ENCODE measurements at places on chromosomes 7 and 10.

DNA sequence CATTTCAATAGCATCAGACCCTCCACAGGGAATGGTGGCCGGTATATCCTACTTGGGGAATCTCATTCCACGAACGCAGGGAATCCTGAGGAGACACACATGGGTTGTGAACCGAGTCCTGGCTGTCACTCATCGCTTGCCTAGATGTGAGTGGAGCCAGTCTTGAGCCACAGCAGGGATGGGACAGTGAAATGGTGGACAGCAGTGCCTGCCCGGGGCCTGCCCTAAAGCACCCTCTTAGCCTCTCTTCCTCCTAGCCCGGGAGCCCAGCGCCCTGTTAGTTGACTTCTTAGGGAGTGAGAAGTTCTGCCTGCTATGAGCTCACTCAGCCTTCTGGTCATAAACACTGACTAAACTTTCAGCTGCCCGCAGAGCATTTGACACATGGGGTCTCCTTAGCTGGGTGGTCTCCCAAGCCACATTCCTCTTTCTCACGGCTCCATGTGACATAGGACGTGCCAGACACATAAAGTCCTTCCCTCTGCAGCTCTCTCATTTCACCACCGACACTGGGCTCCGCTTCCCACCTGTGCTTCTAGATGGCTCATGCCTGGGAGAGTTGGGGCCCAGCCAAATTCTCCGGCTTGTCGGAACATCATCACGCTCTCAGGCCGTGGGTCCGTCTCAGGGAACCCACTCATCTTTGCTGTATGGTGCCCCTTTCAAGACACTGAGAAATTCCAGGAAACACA, 60.9 kb downstream of the TCERG1L start:
- DNase-seq, result no peak

DNA sequence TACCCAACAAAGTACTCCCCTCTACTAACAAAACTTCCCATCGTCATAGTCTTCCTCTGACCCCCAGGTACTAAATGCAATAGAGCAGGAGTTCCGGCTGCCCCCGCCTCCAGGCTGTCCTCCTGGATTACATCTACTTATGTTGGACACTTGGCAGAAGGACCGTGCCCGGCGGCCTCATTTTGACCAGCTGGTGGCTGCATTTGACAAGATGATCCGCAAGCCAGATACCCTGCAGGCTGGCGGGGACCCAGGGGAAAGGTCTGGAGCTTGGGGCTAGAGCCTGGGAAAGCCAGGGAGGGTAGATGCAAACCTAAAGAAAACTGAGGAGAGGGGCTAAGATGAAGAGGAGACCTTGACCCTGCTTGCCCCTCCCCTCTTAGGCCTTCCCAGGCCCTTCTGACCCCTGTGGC, 15.3 kb downstream of the EPHB6 start:
- no peak for DNase-seq

GRCh38 chr10:106023329-106023728, 1141.2 kb downstream of the SORCS1 start:
- no peak for DNase-seq

DNA sequence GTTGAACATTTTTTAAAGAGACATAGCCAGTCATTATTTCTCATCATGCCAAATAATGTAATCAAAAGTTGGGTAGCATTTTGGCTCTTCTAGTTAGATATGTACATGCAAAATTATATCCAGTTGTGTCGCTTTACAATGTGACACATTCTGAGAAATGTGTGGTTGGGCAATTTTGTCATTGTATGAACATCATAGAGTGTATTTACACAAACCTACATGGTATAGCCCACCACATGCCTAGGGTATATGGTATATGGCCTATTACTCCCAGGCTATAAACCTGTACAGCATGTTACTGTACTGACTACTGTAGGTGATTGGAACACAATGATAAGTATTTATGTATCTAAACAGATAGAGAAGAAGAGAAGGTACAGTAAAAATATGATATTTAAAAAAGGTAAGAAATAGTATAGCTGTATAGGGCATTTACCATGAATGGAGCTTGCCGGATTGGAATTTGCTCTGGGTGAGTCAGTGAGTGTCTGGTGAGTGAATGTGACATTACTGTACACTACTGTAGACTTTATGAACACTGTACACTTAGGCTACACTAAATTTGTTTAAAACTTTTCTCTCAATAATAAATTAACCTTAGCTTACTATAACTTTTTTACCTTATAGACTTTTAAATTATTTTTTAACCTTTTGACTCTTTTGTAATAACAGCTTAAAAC, 16.5 kb downstream of the ZNF365 start:
- DNase-seq, result no peak

DNA sequence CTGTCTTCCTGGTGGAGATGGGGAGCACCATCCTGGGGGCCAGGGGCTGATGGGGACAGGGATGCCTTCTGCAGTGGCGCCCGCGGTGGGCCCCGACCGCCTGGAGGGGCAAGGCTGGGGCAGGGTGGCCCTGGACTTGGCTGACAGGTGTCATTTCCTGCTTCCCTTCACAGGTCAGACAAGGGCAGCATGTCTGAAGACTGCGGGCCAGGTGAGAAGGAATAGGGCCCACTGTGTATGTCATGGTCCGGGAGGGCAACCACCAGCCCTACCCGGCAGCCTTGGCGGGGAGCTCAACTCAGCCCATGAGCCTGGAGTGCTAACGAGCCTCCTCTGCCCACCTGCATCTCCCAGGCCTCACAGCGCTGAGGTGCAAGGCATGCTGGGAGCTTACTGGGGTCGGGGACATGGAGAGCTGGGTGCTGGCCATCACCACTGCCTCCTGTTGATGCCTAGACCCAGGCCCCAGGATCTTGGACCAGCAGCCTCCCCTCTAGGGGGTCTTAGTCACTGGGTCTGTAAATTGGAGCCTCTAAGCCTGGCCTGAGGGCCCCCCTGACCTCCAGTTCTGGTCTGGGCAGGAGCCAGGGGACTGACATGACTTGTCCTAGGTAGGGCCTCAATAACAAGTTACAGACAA, 28.0 kb upstream of the SRRM3 start:
- no peak for DNase-seq

DNA sequence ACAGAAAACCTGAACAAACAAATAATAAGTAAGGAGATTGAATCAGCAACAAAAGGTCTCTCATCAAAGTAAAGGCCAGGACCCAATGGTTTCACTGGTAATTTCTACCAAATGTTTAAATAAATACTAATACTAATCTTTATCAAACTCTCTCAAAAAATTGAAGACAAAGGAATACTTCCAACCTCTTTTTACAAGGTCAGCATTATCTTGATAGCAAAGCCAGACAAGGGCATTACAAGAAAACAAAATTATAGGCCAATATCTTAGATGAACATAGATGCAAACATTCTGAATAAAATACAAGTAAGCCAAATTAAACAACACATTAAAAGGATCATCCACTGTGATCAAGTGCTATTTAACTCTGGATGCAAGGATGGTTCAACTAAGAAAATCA, 239.8 kb upstream of the TMEM72 start:
- DNase-seq, result no peak

GRCh38 chr10:5400468-5401240, 4.0 kb downstream of the TUBAL3 start:
- no peak for DNase-seq

- DNase-seq, result no peak
These were observed 13.8 kb upstream of the C10orf67 start for GRCh38 chr10:23358357-23358756.

- DNase-seq, result no peak
These were observed 4.2 kb downstream of the PSAP start for GRCh38 chr10:71846816-71847215.

- no peak for DNase-seq
These were observed 17.0 kb upstream of the IFRD1 start for GRCh38 chr7:112433289-112433688.

DNA sequence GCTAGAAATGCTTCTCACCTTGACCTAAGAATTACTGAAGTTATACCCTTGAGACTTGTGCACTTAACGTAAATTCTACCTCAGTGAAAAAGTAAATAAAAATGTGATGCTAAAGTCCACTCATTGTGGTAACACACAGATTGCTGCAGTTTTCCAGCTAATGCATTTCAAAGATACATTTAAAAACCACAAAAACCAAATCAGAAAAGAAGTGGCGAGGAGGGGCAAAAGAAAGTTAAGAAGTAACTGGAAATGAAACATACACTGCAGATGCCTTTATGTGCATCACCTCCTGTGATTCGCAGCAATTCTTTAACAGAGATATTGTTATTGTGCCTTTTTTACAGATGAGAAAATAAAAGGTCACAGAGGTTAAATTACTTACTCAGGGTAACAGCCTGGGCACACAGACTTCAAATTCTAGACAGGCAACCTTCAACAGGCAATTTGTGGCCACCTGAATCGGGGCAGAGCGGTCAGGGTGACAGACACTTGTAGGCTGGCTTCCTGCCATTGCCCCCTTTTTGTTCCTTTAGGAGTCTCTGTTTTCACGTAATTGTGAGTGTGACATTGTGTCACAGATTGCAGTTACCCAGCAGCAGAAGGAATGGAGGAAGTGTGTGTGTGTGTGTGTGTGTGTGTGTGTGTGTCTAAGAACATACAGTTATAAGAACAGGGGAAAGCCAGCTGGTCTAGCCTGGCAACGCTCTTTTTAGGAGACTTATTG, 1.9 kb downstream of the WIPF3 start:
- DNase-seq, result no peak

DNA sequence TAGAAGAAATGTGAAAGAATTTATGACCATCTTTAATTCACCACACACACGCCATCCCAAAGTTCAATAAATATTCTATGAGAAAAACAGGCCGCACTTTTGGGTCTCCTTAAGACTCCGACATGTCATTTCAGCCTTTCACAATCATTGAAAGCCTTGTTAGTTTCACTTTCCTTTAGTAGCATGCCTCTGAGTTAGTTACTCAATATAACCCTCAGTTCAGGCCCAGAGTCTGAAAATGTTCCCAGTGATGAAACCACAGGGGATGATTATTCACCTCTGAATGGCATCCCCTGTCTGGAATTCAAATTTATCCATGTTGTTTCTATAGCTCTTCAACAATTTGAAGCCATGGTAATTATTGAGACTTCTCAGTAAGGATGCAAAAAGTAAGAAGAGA, 278.1 kb upstream of the NRP1 start:
- no peak for DNase-seq

- no peak for DNase-seq
These were observed 85.9 kb downstream of the ADAM12 start for GRCh38 chr10:126302476-126302756.

DNA sequence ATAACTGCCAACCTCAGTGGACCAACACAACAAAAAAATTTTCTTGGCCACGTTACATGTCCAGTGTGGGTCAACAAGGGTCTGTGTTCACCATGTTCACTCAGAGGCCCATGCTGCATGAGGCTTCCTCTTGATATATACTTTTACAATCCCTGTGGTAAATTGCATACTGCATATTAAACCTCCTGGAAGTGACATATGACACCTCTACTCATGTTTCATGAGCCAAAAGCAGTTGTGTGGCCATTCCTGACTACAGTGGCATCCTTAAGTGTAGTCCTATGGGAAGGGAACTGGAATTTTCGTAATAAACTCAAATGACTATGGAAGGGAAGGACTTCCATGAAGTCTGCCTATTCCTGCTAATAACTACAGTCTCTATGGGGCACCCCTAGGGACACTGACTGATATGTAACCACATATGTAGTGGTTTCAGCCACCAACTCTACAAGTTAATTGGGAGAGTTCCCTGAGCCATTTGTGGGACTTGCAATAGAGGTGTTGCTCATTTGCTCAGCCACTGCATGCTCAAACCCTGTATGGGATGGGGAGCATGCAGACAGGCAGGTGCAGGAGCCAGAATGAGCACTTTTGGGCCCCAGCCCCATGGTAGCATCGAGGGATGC, 9.7 kb downstream of the DYNC1I1 start:
- no peak for DNase-seq

GRCh38 chr7:155576900-155577508, 30.6 kb upstream of the CNPY1 start:
- DNase-seq, result no peak

DNA sequence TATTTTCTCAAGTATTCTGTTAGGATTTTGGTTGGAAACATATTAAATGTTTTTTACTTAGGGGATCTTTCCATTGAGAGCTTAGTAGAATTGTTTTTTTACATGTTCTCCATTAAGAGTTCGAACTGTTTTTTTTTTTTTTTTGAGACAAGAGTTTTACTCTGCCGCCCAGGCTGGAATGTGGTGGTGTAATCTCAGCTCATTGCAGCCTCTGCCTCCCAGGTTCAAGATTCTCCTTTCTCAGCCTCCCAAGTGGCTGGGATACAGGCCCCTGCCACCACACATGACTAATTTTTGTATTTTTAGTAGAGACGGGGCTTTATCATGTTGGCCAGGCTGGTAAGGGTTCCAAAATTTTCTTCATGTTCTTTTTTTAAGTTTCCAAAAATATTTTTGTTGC, 33.2 kb downstream of the MPLKIP start:
- DNase-seq, result no peak

DNA sequence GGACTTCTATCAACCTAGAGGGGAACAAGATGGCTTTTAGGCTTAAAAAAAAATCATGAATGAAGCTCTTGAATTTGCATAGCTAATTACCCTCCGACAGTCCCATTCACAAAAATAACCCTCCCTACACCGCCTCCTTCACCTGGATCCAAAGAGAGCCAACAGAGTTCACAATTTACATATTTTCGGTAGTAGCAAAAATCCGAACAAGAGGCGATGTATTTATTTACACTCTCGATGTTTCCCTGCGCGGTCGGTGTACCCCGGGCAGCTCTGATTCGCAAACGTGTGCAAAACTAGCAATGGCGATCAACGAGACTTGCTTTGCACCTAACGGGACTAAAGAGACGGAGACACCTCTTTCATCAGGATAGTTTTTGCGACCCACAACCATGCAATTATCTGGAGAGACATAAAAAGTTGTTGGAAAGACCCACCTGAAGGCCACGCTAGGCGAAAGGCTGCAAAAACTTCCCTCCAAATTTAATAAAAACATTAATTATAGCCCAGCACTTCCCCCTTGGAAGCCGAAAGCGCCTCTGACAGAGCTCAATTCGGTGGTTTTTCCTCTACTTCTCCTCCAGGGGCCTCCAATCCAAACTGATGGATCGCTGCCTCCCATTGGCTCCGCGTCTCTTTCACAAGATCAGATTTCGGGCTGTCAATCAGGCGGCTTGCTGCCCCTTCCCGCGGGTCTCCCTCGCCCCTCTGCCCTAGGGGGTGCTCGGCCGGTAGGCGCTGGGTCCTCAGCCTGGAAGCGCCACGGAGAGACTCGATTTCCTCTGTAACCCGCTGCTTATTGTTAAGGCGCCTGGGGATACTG, at the start of gene ETV1:
Gene ETV1 (minus strand): TSS at position 541 of the 823 bp plus-strand sequence. CDS start 614 bp downstream, outside the sequence.
- DNase-seq, result no peak

GRCh38 chr7:130875-131780, 61.2 kb upstream of the FAM20C start:
- no peak for DNase-seq

DNA sequence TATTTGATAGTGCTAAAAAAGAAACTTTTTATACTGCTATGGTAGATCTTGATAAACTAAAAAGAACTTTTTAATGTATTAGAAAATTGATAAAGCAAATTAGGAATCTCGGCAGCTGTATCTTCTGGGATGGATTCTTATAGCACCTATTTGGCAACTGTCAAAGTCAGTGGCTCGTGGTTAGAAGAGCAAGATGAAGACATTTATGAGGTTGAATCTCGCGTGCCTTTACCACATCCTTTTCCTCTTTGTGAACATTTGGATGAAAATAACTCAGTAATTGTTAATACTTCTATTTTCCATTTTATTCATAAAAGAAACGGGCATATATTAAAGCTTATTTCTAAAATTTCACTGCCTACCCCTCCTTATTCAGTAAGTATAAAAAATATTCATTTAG, 76.2 kb downstream of the CYP51A1 start:
- no peak for DNase-seq

- DNase-seq, result no peak
These were observed 283.5 kb upstream of the ADARB2 start for GRCh38 chr10:2020836-2021235.

All from activated CD4-positive, alpha-beta T cell treated with anti-CD3 and anti-CD28 coated beads for 24 hours (primary cell).